ENCODE measurements at places on chromosomes 7 and 10.
A peak's percentile ranks its signal among the peaks of the same experiment; 100 is the strongest.

DNA sequence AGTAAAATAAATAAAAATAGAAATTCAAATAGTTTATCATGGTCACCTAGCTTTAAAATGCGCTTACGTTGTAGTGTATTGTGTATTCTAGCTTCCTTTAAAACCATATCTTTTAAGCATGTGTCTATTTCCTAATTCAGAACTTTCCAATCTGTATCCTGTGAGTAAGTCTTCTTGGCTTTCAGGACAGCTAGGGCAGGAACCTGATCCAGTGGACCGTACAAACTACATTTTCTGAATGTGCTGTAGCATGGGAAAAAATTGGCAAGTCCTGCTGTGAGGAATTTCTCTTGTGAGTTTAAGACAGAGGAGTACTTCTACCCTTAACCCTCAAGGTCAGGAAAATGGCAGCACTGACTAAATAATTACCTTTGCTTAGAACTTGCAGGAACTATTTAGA lies 12.1 kb downstream of the OPN1SW start:
- no peak for DNase-seq

DNA sequence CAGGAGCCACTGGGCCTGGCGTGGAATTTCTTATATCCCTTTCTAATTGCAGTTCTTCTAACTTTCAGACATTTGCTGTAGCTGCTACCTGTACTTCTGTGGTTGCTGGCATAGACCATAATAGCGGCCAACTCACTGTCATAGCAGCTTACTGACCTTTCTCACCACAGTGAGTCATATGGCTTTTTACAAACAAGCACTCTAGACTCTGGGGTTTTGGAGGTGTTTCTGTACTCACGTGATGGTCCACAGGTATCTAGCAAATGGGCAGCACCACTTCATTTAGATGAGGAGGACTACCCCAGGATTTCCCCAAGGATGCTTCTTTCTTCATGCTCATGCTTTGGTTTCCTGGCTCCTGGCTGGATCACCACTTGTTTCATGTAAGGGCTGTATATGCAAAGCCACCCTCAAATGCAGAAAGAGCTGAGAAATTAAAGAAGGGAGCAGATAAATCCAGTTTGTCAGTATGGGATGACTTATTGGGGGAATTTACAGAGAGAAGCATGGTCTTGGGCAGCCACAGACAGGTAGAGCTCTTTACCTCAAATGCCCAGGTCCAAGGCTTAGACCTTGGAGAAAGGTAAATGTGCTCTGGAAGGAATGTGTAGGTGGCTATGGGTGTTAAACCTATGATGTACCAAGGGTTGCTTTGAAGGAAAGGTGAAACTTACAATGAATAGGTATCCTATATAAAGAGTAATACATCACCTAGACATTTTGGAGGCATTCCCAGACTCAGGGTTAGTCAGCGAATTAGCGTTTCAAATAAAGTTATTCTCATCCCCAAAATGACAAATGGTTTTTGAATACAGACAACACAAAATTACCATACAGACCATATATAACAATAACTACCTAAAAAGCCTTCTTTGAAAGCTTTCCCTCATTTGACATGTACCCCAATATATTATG lies 15.9 kb upstream of the SLC25A16 start:
- no peak for DNase-seq

GRCh38 chr7:18317941-18318340 lies 177.6 kb upstream of the HDAC9 start:
- no peak for DNase-seq

DNA sequence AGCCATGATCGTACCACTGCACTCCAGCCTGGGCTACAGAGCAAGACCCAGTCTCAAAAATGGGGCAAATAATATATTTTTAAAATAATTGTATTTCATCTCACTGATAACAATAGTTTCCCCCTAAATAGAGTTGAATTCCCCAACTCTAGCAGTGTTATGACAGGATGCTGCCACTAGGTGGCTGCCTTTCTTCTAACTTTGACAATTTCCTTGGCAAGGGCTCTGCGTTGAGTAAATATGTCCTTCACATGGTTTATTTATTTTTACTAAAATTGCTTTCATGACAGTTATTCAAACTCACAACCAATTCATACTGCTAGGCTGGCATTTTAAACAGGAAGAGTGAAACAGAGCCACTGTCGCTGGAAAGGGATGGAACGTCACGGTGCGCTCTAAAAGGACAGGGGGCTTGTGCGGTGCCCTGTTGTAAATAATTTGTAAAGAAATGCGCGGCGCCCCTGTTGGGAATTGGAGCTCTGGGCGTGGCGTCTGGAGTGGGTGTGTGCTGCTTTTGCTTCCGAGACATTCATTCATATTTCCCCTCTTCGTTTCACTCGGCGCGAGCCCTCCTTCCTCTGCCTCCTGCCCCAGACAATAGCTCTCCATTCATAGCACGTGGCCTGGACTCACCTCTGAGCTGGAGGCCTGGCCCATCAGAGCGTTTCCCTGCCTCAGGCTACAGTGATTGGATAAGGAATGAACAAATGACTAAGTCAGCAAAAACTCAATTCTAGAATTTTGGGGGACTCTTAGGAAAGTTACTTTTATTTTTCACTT lies 20.5 kb upstream of the PITRM1 start:
- peak; percentile 45 for DNase-seq

GRCh38 chr10:92839191-92840085 lies 8.9 kb upstream of the EXOC6 start:
- no peak for DNase-seq

DNA sequence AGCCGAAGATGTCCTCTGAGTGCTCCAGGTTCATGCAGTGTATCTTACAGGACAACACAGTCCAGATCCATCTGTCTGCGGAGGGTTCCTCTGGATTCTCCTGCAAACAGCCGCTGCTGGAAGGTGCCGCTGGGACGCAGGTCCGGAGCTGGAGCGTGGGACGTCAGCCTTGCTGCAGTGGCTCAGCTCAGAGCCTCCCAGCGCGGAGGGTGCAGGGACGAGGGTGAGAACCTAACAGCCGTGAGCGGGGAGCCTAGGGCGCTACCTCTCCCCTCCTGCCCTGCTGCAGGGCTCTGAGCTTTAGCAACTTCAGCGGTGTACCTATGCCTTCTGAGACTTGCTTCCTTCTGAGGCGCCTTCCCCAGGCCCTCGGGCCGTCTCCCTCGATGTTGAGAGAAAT lies 137.6 kb upstream of the TMEM72 start:
- no peak for DNase-seq

DNA sequence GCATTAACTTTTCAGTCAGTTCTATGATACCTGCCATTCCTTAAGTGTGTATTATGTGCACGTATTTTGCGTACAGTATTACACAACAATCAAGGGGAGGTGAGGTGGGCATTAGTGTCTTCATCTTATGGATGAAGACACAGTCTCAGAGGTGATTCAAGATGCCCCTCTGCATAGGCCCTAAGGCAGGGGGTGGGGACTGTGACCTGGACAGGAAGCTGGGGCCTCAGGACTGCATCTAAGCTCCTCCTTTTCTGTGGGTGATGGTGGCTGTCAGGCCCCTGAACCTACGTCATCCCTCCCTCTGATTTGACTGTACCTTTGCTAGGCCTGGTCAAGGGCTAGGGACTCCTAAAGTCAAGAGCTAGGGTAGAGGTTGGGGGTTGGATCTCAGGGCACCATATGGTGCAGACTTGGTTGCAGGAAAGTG lies 38.9 kb downstream of the HK1 start:
- DNase-seq = no peak

DNA sequence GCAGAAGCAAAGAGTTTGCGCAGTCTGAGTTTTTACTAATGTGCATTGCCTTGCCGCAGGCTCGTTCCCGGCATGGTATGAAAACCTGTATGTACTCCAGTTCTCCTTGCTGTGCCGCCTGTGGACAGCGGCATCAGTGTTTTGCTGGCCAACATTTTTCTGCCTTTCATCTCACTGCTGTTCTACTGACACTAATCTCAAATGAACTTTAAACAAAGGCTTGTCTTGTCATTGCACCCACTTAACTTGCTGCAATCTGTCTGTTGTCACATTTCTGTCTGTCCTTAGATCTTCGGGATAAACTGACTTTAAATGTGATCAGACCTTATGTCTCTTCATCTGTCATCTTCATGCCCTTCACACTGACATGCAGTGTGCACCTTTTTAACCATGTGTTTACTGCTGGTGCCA lies 71.7 kb upstream of the ZNRF2 start:
- no peak for DNase-seq

- no peak for DNase-seq
Measured at GRCh38 chr7:36875794-36876193, 151.5 kb upstream of the AOAH start.

- DNase-seq = no peak
Measured at GRCh38 chr7:127816354-127817190, 164.6 kb downstream of the SND1 start.

- no peak for DNase-seq
Measured at GRCh38 chr7:77409739-77410547, 6.2 kb downstream of the GSAP start.

DNA sequence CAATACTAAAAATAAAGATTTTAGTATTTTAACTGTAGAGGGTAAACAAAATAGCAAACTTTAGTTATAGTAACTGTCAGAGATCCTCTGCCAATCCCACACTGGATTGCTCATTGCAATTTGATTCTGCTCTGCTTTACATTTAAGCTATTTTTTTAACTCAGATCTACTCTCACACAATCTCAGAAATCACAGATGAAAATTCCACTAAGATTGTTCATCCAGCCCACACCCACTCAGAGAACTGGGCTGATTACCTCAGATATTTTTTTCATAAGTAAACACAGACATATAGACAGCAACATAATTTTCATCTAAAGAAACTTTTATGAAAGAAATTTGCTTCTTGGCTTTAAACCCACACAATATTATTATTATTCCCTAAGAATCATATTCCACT lies 7.0 kb downstream of the OSBPL3 start:
- DNase-seq = no peak

- DNase-seq = no peak
Measured at GRCh38 chr10:9762966-9763656, 1254.6 kb upstream of the CELF2 start.

GRCh38 chr10:108631332-108631731 lies 1292.0 kb downstream of the XPNPEP1 start:
- DNase-seq = no peak

- DNase-seq = no peak
Measured at GRCh38 chr10:122194251-122194650, 76.8 kb upstream of the BTBD16 start.

GRCh38 chr10:62450912-62451610 lies 76.9 kb downstream of the ZNF365 start:
- DNase-seq = no peak

DNA sequence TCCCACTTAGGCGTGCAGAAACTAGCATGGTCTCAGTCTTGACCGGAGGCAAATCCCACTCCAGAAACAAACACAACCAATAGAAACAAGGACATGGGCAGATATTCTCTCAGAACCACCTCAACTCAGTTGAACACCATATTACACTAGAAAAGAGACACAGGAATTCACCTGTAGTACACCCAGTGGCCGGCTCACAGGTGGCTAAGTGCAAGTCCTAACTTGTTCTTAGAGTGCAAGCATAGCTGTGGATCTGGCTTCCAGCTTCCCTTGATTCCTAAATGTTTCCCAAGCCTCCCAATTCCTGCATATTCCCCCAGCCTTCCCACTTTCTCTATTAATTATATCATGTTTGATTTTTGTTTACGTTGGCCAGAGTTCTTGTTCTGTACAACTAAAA lies 164.4 kb downstream of the TPK1 start:
- DNase-seq = no peak

DNA sequence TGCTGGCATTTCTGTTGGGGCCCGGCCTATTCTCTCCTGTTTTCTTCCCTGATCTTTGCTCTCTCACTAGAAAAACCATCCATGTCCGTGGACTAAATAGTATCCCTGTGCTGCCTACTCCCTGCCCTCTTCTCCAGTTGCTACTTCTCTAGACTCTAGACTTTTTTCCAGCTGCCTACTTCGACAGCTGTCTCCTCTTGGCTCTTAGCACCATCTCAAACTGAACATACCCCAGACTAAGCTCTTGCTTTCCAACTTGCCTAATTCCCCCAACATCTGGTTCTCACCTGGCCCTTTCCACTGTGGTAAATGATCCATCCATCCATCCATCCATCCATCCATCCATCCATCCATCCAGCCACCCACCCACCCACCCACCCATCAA lies 19.5 kb downstream of the ADCYAP1R1 start:
- DNase-seq = no peak

GRCh38 chr10:22002591-22003176 lies 846 bp downstream of the DNAJC1 start:
- DNase-seq = no peak

DNA sequence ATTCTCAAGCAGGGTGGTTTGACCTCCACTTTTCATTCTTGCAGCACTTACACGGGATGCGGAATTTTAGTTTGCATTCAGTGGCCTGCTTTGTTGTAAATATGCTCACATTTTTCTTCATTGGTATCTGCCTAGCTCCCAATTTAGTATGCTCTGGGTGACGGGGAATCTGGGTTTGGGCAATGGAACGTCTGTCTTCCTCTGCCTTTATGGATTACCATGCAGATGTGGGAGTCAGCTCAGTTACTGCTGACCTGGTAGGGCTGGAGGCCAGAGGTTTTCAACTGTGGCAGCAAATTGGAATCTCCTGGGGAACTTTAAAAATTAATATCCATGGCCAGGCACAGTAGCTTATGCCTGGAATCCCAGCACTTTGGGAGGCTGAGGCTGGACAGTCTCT lies 161.6 kb downstream of the CAMK1D start:
- DNase-seq = no peak

- no peak for DNase-seq
Measured at GRCh38 chr10:33600381-33600780, 265.9 kb upstream of the NRP1 start.

DNA sequence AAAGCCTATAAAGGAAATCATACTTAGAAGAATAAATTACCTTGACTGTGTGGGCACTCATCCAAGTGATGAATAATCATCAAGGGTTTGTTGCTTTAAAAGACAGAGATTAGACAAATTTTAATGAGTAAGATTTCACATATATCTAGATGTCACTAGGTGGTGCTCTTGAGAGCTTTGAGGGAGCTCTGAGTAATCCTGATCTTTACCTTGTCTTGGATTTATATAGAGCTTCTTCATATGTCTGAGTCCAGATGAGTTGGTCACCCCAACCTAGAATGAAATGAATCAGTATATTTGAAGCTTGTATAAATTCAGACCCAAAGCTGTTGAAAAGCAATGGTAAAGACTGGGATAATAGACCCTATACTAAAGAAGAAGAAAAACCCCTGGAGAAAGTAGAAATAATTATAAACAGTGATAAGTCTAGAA lies 3.7 kb downstream of the AGR2 start:
- DNase-seq = no peak

- DNase-seq = no peak
Measured at GRCh38 chr7:46003896-46004875, 83.1 kb upstream of the IGFBP3 start.

GRCh38 chr7:133060004-133060403 lies 21.9 kb downstream of the CHCHD3 start:
- no peak for DNase-seq

DNA sequence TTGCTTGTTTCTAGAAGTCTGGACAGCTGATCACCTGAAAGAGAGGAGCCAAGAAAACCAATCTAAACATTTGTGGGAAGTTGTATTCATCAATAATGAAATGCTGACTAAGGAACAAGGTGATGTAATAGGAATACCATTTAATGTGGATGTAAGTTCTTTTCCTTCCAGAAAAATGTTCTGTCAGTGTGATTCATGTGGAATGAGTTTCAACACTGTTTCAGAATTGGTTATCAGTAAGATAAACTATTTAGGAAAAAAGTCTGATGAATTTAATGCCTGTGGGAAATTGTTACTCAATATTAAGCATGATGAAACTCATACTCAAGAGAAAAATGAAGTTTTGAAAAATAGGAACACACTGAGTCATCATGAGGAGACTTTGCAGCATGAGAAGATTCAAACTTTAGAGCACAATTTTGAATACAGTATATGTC lies 39.8 kb upstream of the ZNF37A start:
- no peak for DNase-seq

Data from NCI-H1436 treated with DMSO at 0.1 percent for 48 hours (cell line).